ENCODE measurements at places on chromosomes 1 and 21.

DNA sequence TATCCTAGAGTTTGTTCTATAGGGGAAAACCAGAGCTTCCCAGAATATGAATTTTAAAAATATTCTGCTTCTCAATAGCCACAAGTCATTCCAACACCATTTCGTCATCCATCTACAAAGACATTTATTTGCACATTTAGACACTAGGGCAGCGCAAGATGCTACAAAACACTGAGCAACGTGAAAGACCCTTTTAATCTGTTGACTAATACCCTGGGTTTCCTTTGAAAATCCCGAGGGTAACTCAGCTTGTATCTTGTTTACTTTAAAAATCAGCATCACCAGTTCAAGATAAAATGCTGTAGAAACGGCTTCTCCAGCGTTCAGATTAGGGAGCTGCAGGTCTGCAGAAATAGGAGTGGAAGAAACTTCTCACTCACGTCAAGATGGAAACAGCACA lies 13.5 kb downstream of the PDPN start:
- no peak for DNase-seq

- no peak for DNase-seq
Measured at GRCh38 chr1:72557446-72558049, 275.2 kb upstream of the NEGR1 start.

GRCh38 chr1:46175243-46175642 lies 356 bp downstream of the TSPAN1 start:
- no peak for DNase-seq

DNA sequence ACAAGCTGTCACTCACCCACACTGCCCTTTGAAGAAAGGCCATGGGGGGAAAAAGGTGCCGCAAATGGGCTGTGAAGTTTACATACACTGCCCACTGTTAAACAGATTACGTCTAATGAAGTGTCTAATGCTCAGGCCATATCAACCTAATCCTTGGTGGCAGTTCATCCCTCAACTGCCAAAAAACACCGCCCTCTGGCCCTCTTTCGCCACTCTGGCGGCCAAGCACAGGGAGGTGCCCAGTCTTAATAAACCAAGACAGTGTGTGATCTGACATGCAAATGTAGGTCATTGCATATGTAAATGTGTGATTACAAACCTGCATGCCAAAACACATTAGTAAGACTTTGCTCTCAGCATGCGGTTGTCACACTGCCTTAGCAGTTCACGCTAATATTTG lies 89.5 kb downstream of the NEK7 start:
- DNase-seq = no peak

DNA sequence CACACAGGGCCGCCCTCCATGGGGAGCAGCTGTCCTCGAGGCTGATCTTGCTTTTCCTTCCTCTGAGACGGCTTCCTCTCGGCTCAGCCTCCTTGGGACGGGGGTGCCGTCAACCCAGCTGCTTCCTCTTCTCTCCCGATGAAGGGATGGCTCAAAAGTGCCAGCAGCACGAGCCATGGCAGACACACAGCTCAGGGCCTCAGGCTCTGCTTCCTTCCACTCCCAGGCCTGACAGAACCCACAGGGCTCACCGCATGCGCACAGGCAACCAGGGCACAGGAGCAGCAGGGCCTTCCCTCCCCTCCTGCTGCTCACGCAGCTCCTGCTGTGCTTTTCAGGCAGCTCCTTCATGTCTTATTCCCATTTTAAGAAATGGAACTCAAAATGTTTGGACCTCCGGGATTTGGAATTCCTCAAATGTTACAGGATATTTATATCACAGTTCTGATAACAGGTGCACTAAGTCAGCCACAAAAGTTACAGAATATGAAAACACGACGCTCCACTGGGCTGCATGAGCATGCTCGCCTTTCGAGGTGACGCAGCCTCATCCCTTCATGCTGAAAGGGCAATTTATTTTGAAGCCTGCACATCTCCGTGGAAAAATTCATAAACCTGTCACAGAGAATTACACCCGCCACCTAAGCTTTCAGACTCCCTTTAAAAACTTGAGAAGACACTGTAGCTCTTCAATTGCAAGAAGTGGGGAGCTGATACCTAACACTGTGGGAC lies 84.4 kb downstream of the HSF2BP start:
- no peak for DNase-seq

DNA sequence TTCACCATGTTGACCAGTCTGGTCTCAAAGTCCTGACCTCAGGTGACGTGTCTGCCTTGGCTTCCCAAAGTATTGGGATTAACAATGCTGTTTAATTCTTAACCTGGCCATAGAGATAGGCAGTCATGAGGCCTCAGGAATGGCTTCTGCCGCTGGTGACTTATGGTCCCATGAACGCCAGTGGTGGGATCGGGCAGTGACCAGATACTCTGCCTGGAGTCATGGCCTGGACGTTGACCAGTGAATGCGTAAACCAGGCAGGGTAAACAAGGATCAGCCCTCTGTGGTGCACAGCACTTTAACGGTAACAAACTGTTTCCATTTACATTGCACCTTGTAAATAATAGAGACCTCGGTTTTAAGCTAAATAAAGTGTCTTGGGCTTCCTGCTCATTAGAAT lies 23.0 kb downstream of the MTARC1 start:
- DNase-seq = no peak

- no peak for DNase-seq
Measured at GRCh38 chr21:32127081-32127480, 151.8 kb downstream of the MIS18A start.

GRCh38 chr21:23401278-23401677 lies 2206.0 kb downstream of the MRPL39 start:
- peak; percentile 35 for DNase-seq

DNA sequence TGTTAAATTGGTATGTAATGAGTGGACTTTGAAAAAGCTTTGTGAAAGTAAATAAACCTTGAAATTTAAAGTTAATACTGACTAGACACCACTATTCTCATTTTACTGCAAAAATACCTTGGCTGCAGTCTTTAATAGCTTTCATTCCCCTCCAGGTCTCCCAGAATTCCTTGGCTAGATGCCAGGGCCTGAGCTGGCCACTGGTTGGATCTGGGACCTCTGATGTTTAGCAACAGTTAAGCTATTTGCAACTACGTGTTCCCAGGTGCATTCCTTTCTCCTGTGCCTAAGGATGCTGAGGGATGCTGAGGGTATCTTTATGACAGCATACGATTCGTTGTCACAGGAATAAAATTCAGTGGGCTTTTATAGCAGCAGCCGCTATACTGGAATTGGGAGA lies 938.7 kb downstream of the TTLL7 start:
- DNase-seq = no peak

DNA sequence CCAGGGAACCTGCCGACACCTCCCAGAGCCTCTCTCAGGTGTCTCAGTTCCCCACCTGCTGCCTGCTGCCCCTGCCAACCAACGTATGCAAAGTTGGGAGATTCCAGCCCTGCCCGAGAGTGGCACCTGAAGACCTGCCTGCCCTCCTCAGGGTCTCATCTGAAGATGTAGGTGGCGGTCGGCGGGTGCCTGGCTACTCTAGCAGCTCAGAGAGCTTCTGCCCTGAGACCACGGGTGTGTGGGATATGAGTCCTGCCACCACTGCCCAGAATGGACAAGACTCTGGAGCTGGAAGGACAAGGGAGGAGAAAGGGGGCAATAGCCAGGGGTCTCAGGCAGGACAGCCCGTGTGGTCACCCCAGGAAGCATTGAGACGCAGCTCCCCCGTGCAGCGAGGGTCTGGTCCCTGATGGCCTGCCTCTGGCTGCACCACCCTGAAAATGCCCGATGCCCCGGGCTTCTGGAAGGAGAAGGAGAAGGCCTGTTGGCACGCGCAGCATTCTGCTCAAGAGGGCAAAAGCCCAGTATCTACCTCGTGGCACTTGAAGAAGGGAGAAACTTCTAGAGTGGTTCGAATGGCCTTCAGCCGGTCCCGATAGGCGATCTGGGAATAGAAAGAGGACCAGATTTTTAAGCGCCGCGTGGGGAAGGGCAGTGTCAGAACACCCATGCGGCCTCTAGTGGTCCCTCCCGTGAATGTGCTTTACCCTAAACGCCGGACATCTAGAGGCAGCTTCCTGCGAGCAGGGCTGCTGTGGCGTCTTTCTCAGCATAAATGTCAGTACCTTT lies 88.8 kb downstream of the STUM start:
- DNase-seq = peak; percentile 53

GRCh38 chr1:158362482-158362881 lies 8.8 kb downstream of the CD1E start:
- DNase-seq = no peak

GRCh38 chr21:15224346-15225086 lies 159.7 kb upstream of the NRIP1 start:
- no peak for DNase-seq

DNA sequence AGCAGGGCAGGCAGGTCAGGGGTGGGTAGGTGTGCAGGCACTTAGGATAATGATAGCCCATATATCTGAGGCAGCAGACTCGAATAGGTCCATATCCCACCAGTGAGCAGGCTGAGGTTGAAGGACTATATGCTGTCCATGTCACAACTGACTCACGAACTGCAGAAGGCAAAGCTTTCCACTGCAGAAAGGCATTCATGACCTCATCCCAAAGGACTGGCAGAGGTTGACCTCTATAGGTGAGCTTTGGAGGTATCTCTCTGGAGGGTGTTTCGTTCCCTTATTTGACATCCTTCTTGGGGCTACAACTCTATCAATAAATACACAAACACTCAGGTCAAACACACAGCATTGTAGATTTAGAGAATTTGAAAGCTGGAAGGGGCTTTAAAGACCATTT lies 42.8 kb upstream of the MARK1 start:
- no peak for DNase-seq

GRCh38 chr1:104125266-104125665 lies 375.6 kb downstream of the AMY1C start:
- DNase-seq = no peak

- no peak for DNase-seq
Measured at GRCh38 chr21:45309987-45310381, 22.3 kb upstream of the POFUT2 start.

DNA sequence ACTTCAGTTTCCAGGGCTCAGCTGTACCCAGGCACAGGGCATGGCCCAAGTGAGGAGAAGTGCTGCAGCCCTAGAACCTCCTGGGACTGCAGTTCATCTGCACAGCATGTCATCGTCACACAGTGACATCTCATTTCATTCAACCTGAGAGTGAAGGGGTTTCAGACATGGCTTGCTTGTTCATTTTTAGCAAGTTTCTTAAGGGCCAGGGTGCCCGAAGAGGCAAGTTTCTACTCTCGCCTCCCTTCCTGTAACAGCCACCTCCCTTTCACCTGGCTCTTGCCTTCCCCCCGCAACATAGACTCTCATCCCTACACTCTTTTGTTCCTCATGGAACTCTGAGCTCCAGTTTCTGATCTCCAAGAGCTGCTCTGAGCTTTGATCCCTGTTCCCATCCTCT lies 108.1 kb downstream of the C1orf21 start:
- DNase-seq = no peak

- DNase-seq = no peak
Measured at GRCh38 chr1:117590273-117590925, 15.4 kb upstream of the TENT5C start.

GRCh38 chr1:8764293-8764937 lies 53.0 kb downstream of the RERE start:
- no peak for DNase-seq

DNA sequence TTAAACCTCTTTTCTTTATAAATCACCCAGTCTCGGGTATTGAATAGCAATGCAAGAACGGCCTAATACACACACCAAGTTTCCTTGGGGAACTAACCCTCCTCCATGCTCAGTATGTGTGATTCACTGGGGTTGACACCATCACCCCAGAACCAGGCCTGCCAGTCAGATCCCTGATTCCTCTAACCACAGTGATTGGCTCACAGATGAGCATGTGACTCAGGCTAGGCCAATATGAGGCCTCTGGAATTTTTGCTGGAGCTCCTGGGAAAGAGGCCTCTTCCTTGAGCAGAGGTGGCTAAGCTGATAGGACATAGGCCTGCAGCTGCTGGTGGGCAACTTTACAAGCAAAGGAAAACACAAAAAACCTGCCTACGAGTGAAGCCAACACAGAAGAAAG lies 74.7 kb upstream of the ZBTB40 start:
- no peak for DNase-seq

DNA sequence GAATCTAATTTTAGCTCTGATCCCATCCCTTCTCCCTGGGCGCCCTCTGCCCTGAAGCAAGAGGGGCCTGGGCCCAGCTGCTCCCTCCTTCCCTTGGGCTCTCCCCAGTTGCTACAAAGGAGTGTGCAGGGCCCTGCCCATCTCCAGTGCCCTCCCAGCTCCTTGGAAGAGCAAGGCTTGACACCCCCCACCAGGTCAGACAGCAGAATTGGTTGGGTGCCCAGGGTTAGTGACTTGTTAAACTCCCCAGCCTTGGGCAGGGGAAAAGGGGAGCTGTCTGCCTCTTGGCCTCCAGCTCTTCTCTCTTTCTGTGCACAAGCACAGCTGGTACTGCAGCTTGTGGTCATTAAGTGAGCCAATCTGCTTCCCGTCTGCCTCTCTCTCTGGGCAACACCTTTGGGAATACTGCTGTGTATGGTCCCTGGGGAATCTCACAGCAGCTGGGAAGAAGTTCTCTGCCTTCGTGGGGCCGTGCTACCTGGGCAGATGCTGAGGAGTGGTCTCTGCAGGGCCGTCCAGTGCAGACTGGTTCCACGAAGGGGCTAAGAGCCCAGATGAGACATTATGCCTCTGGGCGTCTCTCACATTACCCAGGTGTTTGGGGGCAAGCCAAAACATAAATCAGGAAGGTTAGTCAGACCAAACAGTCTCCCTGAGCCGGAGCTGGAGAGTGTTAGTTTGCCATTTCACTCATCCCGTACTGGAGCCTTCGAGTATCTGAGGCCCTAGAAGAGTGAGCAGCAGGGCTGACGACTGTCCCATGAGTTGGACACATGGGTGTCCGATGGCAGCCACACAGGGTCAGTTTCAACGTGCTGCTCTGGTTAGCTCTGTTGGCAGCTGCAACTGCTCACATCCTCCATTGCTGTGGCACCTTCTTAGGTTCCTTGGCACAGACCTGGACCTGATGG lies 37.3 kb downstream of the TMEM53 start:
- peak; percentile 55 for DNase-seq

DNA sequence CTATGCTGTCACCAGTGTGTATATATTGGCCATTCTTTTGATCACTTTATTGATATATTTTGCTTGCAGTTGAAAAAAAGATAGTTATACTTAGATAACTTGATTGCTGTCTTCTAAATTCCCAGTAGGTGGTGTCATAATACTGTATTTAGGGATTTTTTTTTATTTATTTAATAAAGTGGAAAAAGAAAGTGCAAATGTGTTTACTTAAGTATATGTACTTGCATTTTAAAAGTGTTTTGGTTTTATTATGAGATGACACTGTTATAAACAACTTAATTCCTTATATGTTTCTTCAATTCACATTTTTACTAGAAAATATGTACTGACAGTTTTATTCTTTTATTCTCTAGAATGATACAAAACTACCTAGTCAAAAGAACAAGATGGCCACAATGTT lies 164.8 kb downstream of the USP25 start:
- DNase-seq = no peak

GRCh38 chr1:25628741-25629421 lies 12.3 kb downstream of the MAN1C1 start:
- peak; percentile 85 for DNase-seq

GRCh38 chr1:156021093-156021428 lies 310 bp upstream of the SSR2 start:
- DNase-seq = no peak

- no peak for DNase-seq
Measured at GRCh38 chr1:187641015-187641414, 812.3 kb downstream of the PLA2G4A start.

GRCh38 chr1:9780554-9781110 lies 43.1 kb downstream of the CLSTN1 start:
- DNase-seq = no peak

Measured in NCI-H526 (cell line).